ENCODE measurements at places on chromosomes 3 and 15. TPM values are rescaled to one million over a fixed set of nuclear protein-coding genes. Genes with fewer than 3 reads are reported as not detected.

DNA sequence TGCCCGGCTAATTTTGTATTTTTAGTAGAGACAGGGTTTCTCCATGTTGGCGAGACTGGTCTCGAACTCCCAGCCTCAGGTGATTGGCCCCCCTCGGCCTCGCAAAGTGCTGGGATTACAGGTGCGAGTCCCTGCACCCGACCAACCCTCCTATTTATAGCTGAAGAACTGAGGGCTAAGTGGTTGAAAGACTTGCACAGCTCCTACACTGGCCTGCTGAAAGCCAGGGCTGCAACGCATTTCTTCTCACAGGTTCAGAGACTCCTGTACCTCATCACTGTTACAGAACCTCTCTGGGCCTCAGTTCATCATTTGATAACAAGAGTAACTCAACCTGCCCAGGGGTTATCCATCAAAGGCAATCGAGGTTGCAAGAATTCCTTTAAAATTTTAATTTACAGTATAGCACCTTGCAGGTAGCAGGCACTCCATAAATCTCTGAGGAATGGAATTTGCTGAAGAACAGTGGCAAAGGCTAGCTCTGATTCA, 626.5 kb upstream of the TBL1XR1 start:
- DNase-seq: no peak

DNA sequence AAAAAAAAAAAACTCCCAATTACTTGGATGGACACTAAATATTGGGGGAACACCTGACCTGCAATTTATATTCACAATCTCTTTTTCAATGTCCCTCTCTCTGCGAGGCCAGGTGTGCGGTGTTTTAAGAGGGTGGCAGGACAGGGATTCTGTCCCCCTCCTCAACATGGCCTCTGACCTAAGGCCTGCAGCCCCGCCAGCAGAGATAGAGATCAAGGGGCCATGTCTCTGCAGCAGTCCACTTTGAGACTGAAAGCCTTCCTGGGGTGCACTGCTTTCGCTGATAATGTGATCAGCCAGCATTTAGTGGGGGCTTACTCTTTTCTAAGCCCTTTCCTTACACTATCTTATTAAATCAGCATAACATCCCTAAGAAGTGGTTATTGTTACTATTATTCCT, 419.9 kb downstream of the OCA2 start:
- no peak for DNase-seq

GRCh38 chr15:38768970-38769369, 204.4 kb upstream of the RASGRP1 start:
- DNase-seq: no peak

- DNase-seq: no peak
Observed at GRCh38 chr15:85651548-85651947, 143.2 kb downstream of the KLHL25 start.

The GCHFR gene
- polyA plus RNA-seq: 5.6 TPM

- DNase-seq: peak; percentile 31
Observed at GRCh38 chr3:32626631-32627030, 56.0 kb upstream of the DYNC1LI1 start.

The RPL14 gene
- 2,912 TPM for polyA plus RNA-seq

DNA sequence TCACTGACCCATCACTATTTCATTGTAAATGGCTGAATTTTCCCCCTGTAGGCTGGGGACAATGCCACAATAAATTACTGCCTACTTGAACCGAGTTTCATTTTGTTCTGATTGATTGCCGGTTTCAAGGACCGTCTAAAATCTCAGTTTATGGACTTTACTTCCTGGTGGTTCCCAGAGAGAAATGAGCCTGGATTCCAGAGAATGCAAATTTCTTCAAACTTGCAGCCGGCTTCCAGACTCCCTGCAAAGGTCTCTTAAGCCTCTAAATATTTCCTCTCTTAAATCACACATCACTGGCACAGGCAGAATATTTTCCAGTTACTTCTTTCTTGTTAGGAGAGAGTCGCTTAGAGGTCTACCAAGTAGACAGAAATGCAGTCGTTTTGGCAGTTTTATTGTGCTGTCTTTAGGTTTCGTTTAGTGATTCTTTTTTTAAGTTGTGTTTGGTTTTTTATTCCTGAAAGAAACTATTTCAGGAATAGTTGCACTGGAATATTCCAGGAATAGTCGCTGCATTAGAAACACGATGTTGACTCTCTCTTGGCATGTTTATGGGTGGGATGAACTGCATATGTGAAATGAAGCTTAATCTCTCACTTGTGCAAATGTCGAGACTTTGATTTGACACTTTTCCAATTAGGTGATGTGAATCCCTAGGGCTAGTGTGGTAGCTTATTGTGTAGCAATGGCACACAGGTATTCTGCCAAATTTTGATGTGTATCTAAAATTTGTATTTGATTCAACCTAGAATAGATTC, 284.1 kb upstream of the NR2E3 start:
- DNase-seq: no peak

- DNase-seq: no peak
Observed at GRCh38 chr3:45773072-45773471, 23.3 kb downstream of the SLC6A20 start.

- peak; percentile 80 for DNase-seq
Observed at GRCh38 chr3:16064642-16065414, 109.7 kb upstream of the GALNT15 start.

- no peak for DNase-seq
Observed at GRCh38 chr3:13288732-13289718, 131.1 kb downstream of the NUP210 start.

- no peak for DNase-seq
Observed at GRCh38 chr15:63985221-63986184, 60.8 kb downstream of the DAPK2 start.

The CCDC33 gene
- not detected for polyA plus RNA-seq

The KBTBD13 gene
- polyA plus RNA-seq: 2.0 TPM

DNA sequence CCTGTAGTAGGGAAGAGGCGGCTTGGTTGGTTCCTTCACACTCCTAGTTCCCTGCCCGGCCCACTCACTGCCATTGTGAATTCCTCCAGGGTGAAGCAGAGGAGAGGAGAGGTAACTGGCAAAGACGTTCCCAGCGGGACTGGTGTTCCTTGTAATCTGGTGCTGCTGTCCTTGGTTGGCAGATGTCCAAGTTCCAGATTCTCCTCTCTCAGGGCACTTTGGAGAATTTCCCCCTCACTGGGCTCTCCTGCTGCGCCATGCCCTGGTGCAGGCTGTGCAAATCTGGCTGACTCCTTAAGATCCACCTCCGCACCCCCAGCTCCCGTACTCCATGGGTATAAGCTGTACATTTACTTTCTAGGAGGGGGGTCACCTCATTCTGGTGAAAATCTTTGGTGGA, 37.3 kb downstream of the THSD4 start:
- DNase-seq: no peak

The TMA7 gene
- 160 TPM for polyA plus RNA-seq

DNA sequence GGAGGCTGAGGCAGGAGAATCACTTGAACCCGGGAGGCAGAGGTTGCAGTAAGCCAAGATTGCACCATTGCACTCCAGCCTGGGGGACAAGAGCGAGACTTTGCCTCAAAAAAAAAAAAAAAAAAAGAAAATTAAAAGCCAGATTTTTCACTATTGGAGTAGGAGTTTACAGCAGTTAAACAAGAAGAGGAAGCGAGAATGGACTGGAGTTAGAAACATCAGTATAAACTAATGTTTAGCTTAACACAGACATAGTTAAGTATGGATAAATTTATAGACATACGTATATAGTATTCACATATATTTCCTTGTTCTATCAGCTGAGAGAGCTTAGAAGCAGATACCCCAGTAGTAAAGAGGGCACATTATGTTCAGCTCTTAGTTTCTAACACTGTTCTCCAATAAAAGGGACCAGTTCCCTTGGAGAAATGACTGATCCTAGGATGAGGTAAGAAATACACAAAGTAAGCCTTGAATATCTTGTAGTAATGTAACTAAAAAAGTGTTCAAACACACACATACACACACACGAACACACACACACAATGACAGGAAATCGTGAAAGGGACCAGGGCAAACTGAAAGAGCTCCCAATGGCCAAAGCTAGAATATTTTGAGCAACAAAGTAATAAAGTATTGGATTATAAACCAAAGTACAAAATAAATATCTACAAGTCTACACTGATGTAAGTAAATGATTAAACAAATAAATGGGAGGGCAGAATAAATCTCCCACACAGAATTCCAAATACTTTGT, 25.1 kb downstream of the PIK3CB start:
- DNase-seq: no peak

DNA sequence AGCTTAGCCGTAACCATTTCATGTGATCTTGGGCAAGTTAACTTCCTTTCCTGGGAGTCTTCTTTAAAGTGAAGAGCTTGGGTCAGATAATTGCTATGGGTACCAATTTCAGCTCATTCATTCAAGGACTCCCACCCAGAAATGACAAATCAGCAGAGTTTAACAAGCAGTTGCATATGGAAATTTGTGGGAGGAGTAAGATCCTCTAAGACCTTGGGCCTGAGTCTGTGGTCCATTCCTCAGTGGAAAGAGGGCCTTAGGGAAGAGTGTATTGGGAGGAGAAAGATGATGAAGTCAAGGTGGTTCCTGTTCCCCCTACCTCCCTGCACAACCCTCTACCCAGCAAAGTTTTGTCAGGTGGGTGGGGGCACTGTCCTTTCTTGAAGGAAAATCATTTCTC, 42.1 kb downstream of the RBP2 start:
- DNase-seq: no peak

GRCh38 chr3:8298021-8298954, 203.3 kb upstream of the LMCD1 start:
- DNase-seq: no peak

DNA sequence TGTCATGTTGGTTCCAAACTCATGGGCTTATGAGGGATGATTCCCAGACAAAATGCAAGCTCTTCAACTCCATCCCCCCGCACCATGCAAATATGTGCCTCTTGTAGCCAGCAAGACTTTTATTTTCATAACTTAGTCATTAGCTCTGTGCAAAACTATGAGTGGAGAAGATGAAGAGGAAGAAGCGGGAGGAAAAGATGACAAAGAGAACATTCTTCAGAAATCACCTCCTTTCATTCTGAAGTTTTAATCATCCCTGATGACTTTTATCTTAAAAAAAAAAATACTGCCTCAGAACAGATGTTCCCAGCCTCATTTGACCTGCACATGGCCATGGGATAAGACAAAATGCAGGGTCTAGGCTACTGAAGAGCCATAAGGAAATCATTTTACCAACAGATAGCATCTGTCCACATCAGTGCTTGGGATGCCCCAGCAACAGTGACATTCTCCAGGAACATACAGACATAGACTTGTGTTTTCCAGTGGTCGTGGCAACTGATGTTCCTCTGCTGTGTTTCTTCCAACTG, 145.5 kb downstream of the WNT5A start:
- no peak for DNase-seq

GRCh38 chr3:150225986-150226385, 182.1 kb upstream of the TSC22D2 start:
- DNase-seq: no peak

Measured in forelimb muscle (tissue), 1 donor.